ENCODE measurements at places on chromosomes 13 and 19. TPM values are rescaled to one million over a fixed set of nuclear protein-coding genes. Genes with fewer than 3 reads are reported as not detected.

GRCh38 chr19:7699003-7699402 lies 2.9 kb downstream of the FCER2 start:
- no peak for DNase-seq

DNA sequence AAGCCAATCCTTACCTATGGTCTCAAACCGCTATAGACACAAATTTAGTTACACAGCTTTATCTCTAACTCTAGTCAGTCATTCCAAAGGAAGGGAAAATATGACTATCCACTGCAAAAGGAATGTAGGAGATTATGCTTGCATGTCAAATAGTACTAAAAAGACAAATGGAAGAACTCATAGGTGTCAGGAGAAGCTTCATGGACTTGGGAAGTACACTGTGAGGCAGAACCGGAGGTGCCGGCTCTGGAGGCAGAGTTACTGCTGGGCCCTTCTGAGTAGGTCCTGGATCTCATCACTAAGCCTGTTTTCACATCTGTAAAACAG lies 97.5 kb downstream of the FOXO1 start:
- DNase-seq = no peak

DNA sequence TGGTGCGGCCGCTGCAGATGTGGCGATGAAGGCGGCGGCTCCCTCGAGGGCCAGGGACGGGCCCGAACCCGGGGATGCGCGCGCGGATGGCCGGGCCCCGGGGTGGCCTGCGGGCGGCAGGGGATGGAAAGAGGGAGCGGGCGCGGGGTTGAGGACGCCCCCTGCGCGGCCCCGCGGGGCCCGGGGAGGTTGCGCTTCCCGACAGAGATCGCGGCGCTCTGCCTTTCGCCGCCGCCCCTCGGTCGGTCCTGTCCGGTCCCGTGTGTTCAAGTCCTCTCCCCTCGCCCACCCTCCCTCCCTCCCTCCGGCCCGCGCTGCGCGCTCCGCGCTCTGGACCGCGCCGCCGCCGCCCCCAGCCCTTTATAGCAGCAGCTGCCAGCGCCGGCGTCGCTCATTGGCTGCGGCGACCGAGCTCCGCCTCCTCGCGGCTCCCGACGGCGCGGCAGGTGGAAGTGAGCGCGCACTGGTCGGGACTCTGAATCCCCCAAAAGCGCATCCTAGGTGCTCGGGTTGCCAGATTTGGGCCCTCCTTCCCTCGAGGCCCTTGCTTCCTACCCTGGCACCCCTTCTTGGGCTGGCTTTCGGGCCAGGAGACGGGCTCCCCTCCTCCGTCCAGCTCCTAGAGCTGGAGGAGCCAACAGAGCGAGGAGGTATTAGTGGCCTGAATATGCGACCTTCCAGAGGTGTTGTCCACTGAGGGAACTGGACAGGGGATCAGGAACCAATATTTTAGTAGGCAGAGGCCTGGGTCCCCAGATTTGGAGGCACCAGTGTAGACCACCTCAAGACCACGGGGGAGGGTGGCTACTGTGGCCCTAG lies at the start of gene ELAVL3:
Gene ELAVL3 (minus strand): TSS at position 332 of the 819 bp plus-strand sequence. CDS start 438 bp downstream, outside the sequence.
- no peak for DNase-seq

DNA sequence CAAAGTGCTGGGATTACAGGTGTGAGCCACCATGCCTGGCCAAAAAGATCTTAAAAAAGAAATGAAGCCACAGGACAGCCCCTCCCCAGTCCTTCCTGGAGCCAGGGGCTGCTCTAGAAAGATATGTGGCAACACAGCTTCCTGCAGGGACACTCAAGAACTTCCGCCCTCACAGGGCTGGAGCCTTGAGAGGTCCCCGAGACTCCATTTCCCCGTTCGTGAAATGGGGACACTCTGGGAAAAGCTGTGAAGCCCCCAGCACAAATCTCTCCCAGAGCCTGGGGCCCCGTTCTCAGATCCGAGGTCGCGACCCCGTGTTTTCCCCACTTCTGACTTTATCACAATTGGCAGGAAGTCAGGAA lies 2.5 kb upstream of the GPX4 start:
- DNase-seq = peak; percentile 37

Gene C19orf67
- total RNA-seq = not detected

Gene LILRB4
- not detected for total RNA-seq

DNA sequence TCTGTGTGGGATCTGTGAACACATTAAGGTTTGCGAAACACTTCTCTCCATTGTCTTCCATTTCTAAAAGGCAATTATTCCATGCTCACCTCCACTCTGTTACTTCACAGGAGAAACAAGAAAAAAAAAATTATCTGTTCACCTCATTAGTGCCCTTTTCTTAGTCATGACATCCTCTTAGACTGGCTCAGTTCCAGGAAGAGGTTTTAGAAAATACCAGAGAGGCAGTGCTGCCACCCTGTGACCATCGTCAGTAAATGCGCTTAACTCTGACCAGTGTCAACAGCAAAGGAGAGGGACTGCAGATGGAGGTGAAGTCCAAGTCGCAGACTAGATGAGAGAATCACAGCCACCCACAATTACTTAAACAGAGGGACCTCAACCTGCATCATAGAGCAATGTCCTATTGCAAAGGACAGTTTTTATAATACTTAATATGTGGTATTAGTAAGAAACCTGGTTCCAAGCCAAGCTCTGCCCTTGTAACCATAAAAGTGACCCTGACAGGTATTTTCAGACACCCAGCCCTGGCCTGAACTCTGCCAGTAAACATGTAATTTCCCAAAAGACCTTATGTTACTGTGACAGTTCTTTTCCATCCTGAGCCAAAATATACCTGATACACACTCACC lies 19.4 kb downstream of the CEACAM21 start:
- DNase-seq = peak; percentile 72

- DNase-seq = no peak
These were observed 32.4 kb downstream of the RASA3 start for GRCh38 chr13:114099918-114100445.

DNA sequence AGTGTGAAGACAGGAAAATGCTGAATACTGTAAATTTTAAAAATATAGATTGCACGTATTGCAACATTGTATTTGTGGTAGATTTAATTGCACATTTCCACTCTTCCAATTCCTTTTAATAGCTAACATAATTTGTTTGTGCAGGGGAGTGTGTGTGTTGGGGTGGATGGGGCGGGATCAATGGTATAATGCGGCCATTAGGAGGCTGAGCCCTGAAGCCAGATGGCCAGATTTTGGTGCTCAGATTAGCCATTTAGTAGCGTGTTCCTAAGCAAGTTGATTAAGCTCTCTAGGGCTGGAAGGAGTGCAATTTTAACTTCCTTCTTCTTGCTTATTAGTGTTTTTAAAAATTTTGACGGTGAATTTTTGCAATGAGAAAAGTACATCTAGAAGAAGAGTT lies 5.8 kb downstream of the OXGR1 start:
- DNase-seq = no peak

DNA sequence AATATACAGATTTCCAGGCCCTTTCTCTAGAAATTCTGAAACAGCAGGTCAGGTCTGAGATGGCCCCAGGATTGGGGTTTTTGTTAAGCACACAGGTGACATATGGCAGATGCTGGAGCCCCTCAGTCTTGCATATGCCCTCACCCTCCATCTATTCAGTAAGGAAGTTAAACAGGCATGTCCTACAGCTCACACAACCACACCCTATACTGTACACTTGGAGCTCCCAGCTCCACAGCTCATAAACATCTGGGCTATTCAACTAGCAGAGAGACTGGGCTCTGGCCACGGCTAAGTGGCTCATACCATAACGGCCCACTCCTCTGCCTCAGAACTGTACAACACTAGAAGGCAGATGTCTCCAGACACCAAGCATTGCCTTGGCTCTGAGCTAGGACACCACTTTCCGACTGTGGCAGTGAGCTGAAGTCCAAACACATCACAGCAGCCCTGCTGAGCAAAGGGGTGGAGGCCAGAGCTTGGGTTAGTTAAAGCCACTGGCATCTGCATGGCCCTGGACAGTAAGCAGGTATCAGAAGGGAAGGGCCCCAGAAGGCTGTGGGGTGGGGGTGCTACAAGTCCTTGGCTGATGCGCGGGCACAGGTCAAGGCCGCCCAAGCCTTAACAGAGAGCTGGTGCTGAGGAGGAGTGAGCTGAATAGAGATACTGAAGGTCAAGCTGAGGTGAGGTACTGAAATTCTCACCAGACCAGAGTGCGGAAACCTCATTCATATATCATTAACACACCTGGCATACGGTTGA lies 79.1 kb downstream of the ABCC4 start:
- no peak for DNase-seq

Gene CTXN1
- 1.6 TPM for total RNA-seq

Gene PRMT1
- 345 TPM for total RNA-seq

Gene GRK1
- total RNA-seq = not detected

GRCh38 chr13:81957121-81957520 lies 1616.2 kb upstream of the SPRY2 start:
- DNase-seq = no peak

GRCh38 chr19:40363069-40363468 lies 14.6 kb downstream of the PLD3 start:
- DNase-seq = no peak

GRCh38 chr19:39546599-39546998 lies 6.6 kb upstream of the EID2 start:
- DNase-seq = no peak

DNA sequence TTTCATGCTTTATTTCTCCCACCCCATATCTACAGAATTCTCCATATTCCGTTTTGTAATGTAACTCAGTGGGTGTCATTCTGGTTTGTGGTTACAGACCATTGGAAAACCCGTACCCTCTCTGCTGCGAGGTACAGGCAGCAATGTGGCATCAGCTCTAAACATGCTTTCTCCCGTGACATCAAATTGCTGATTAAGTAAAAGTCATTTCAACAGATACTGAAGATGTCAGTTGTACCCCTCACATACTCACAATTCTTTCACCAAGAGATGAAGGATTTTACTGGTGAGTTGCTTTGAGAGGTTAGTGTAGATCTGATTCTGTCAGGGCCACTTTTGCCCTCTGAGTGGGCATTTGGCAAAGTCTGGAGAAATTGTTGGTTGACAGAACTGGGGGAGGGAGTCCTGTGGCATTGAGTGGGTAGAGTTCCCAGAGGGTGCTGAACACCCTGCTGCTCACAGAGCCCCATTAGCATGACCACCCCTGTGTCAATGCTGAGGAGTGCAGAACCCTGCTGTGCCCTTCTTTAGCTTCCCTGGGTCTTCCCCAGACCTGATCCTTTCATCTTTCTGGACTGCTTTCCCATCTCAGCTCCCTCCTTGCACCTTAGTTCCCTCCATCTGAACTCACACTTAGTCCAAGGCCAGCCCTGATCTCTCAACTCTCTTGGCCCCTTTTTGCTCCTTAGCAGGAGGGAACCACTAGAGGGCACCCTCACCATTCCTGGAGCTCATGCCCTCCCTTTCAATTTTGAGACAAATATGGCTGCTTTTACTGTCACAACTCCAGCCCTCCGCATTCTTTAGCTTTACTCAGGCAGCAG lies 39.9 kb upstream of the CEACAM8 start:
- peak; percentile 13 for DNase-seq

Gene IFNL3
- total RNA-seq = not detected

GRCh38 chr19:14152713-14153112 lies 16.3 kb upstream of the ASF1B start:
- DNase-seq = no peak

DNA sequence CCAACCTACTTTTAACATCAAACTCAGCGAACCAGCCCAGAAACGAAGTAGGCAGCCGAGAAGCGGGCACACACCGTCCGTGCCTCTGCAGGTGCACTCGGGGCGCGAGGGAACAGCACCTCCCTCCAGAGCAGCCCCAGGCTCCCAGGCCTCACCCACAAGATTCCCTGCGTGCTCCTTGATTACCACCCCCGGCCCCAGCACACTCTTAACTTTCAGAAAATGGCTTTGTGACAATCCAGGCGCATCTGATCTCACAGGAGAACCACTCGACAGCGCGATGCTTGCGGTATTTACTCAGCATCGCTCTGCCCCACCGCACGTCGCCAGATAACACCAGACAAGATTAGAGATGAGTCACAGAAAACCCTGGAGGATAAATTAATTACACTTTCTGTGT lies 134.9 kb upstream of the SPACA7 start:
- DNase-seq = no peak

Gene INSR
- 4.9 TPM for total RNA-seq

Gene LMTK3
- total RNA-seq = 0.06 TPM

DNA sequence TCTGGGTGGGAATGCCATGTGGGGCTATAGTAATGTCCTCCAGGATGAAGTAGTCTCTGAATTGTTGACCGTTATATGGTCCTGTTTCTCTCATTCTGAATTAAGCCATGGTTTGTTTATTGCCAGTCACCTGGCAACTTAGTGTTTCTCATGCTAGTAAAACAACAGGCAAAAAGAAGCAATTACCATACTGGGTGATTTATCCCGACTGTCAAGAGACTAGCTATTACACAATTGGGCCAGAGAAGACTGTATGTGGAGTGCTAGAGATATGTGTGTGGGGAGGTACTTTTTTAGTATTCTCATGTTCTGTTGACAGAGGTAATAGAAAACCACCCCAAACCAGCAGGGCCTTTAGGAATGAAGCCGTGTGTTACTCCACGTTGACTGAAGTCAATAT lies 258.2 kb downstream of the TDRD3 start:
- DNase-seq = no peak

Gene ZNF563
- 6.4 TPM for total RNA-seq

DNA sequence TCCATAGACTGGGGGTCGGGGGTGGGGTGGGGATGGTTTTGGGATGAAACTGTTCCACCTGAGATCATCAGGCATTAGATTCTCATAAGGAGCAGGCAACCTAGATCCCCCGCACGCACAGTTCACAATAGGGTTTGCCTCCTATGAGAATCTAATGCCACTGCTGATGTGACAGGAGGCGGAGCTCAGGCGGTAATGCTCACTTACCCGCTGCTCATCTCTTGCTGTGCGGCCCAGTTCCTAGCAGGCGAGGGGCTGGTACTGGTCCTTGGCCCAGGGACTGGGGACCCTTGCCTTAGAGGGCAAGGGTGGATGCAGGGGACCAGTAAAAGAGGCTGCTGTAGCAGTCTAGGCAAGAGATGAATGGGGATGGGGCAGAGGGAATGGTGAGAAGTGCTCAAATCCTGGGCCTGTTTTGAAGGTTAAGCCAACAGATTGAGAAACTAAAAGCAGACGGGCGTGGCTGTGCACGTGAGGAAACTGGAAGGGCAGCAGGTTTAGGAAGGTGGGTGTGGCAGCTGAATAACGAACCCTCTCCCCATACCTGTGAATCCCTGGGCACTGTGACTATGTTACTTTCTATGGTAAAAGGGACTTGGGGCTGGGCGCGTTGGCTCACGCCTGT lies 1.5 kb upstream of the ERICH4 start:
- DNase-seq = no peak

- DNase-seq = no peak
These were observed 7.1 kb downstream of the SPRED3 start for GRCh38 chr19:38395381-38396114.

Gene MIA
- not detected for total RNA-seq

Gene ACER1
- not detected for total RNA-seq

DNA sequence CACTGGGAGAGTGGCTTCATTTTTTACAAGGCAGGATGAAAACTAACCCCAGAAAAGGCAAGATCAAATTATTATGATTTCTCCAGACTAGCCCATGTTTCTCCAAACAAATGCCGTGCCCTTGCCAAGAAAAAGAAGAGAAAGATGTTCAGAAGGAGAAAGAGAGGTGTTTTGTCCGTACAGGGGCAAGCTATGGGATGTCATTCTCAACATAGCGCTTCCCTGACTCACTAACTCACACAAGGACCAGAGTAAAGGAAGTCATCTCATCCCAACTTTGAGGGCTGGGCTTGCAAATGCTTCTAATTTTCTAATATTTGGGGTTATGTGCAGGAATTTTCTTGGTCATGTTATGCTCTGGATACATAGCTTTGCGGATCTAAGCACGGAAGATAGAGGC lies 224.2 kb upstream of the MAB21L1 start:
- DNase-seq = no peak

Measured in LHCN-M2 (cell line).